Right ventricle myocardium superior (tissue), 1 donor: ENCODE measurements at places on chromosomes 1 and 21. TPM values are rescaled to one million over a fixed set of nuclear protein-coding genes. Genes with fewer than 3 reads are reported as not detected.

The ADAM30 gene
- total RNA-seq, result not detected

The AADACL3 gene
- not detected for total RNA-seq

The NBPF6 gene
- not detected for total RNA-seq

The TNFRSF8 gene
- 0.59 TPM for total RNA-seq

DNA sequence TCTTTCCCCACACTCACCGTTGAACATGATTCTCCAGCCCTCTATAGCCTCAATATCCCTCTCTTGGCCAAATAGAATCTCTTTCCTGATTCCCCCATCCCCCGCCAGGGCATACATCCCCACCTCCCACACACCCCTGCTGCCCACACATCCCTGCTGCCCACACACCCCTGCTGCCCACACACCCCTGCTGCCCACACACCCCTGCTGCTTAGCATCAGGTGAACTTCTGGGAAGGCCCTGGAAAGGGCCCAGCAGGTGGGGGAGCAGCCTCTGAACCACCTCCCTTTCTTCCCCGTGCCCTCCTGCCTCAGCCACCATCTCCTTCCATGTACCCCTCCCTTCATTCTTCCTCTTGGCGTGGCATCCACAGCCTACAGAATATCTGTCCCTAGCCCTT lies 15.9 kb upstream of the IFNLR1 start:
- DNase-seq, result no peak

- peak; percentile 33 for DNase-seq
Measured at GRCh38 chr1:53075761-53076163, 13.7 kb downstream of the PODN start.

DNA sequence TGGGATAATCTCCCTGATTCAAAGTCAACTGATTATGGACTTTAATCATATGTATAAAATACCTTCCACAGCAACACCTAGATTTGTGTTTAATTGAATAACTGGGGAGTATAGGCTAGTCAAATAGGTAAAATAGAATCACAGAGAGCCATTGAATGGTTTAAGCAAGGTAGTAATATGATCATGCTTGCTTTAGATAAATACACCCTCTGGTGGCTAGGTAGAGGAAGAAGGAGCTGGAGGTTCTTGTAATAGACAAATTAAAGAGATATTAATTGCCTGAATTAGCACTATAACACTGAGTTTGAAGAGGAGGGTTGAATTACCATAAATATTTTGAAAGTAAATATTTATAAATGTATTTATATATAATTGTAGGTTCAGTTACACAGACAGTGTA lies 40.3 kb downstream of the DIRAS3 start:
- DNase-seq, result no peak

GRCh38 chr21:32003411-32003810 lies 130.6 kb downstream of the HUNK start:
- DNase-seq, result no peak

DNA sequence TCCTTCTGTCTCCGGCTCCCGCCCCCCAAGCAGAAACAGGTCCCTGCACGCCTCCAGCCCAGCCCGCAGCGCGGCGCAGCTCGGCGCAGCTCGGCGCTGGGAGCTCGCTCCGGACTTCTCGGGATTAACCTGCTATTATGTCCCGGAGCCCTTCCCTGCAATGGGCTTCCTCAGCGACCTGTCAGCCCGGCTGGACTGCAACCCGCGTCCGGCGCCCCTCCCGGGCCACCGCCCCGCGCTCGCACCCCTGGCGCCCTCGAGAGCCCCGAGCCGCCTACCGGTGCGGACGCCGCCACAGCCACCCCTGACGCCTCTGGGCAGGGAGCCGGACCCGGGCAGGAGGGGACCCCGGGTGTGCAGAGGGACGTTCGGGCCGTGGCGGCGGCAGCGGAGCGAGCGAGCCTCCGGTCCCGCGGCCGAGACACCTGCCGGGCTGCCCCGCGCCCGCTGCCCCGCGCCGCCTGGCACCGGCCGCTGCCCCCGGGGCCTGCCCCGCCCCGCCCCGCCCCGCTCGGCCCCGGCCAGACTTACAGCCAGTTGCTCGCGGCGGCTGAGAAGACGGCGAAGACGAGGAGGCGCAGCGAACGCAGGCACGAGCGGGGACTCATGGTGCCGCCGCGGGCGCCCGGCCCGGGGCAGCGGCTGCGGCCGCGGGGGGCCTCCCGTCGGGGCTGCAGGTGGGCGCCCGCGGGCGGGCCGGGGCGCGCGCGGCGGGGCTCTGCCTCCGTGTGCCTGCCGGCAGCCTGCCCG lies 407 bp downstream of the WNT4 start:
- no peak for DNase-seq

GRCh38 chr1:30874176-30874575 lies 34.4 kb downstream of the SDC3 start:
- no peak for DNase-seq

DNA sequence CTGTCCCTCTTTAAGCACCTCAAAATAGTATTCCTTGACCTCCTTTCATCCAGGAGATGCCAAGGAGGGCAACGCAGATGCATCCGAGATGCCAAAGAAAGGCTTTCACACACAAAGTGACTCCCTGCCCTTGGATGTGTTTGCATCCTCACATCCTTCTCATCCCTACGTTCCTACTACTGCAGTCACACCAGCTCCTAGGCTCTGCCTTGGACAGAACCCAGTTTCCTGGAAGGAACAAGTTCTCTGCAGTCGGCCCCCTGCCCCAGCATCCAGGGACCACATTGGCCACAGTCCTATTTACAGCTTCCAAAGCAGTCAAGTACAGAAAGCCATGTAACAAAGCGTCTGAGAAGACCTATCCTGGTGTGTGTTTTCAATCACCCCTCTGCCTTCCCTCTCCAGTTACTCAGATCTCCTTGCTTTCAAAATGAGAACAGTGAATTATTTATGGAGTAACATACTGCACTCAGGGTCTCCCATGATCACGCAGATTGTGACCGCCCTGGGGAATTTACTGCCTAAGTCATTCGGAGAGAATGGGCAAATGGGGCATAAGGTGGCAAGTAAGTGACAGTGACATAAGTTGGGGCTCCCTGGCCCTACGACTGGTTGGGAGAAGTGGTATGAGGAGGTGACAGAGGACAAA lies 21.8 kb upstream of the SRP9 start:
- DNase-seq, result no peak

- no peak for DNase-seq
Measured at GRCh38 chr21:43758811-43759210, 17.3 kb downstream of the CSTB start.

GRCh38 chr1:52235646-52236045 lies 93.8 kb downstream of the ZFYVE9 start:
- no peak for DNase-seq

GRCh38 chr1:63169057-63169456 lies 153.3 kb upstream of the FOXD3 start:
- DNase-seq, result no peak

DNA sequence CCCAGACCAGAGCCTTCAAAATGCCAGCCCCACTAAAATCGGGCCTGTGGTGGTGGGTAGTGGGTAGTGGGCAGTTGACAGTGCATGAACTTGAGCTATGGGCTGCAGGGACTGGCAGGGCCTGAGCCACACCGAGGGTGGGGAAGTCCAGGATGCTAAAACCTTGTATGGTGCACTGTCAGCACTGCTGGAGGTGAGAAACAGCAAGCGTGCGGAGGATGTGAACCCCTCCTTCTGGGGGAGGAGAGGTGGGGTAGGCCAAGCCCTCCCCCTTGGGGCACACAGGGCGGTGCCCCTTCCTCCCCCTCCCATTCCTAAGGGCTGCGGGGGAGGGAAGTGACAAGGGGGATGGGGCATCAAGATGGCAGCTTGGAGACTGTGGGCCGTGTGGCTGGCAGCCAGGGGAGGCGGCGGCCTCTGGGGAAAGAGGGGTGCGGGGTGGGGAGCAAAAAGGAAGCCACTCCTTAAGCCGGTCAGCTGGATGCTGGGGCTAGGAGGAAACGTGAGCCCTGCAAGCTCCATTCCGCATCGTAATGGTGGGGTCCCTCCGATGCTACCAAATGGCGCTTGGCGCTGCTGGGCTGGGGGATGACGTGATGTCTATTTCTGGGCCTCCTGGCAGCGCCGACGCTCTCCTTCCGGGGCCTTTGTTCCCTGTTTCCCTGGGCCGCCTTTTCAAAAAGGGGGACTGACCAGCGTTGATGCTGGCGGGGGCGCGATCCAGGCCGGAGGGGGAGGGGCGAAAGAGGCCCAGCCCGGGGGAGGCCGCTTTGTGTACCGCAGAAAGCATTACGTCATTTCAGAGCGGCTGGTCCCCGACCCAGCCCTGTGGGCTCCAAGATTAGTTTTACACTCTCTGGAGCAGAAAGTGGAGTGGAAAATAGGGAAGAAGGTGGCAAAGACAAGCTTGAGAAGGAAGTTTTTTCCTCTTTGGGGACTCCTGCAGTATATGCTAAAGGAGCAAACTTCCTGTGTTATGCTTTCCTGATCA lies 809 bp downstream of the SYT11 start:
- DNase-seq, result peak; percentile 90

GRCh38 chr1:180265201-180265600 lies 35.1 kb downstream of the LHX4 start:
- DNase-seq, result no peak

DNA sequence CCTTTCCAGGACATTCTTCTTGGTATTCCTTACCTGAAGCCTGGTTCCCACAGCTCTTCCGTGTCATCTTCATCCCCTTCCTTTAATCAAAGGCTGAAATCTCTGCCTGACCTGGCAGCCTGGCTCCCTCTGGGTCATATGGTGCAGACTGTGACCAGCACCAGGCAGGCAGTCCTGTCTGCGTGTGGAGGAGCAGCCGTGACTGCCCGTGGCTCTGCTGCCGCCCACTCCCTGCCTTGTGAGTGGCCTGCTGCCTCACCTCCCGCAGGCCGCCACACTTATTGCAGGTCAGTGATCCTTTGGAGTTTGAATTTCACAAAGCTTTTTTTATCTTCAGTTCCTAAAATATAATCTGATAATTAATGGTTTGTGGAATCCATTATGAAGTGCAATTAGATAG lies 36.2 kb upstream of the EPHA8 start:
- DNase-seq, result no peak
